ENCODE measurements at places on chromosomes 16 and 17. TPM values are rescaled to one million over a fixed set of nuclear protein-coding genes. Genes with fewer than 3 reads are reported as not detected.

- DNase-seq, result no peak
These were observed 477 bp downstream of the NTAN1 start for GRCh38 chr16:15055141-15056053.

The ODAD4 gene
- total RNA-seq, result 1.4 TPM

The TBC1D3E gene
- total RNA-seq, result 0.26 TPM

DNA sequence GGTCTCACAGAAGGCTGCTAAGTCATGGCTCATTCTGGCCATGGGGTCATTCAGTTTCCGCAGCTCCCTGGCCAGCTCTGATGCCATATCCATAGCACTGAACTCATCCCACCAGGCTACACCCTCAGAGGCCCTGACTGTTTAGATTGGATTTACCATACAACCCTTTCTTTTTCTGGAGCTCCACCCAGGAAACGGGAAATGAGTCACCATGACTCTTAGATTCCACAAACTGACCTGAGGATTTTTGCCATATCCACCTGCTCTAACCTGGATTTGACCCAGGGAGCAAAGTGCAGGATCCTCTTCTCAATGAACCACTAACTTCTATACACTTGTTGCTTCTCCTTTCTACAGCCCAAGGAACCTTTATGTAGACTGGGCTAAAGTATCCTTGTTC, 20.3 kb upstream of the CALB2 start:
- DNase-seq, result no peak

The BIRC5 gene
- 19.7 TPM for total RNA-seq

DNA sequence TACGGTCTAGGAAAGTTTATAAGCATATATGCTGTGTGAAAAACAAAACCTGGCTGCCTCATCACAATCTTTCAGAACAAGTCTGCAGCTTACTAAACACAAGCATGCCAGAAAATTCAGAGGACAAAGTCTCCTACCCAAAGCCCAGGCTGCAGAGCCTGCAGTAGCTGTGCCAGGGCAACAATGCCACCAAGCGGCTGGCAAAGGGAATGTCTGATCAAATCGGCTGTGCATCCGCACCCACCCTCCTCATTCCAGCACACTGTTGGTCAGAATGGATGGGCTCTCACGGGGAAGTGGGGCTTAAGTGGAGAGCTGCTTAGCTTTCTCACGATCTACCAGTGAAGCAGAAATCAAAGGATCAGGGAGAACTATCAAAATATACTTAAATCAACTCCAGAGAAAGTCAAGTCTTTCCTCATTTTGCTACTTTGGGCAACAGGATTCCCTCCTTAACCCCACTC, 73.5 kb downstream of the CYTH1 start:
- DNase-seq, result no peak

DNA sequence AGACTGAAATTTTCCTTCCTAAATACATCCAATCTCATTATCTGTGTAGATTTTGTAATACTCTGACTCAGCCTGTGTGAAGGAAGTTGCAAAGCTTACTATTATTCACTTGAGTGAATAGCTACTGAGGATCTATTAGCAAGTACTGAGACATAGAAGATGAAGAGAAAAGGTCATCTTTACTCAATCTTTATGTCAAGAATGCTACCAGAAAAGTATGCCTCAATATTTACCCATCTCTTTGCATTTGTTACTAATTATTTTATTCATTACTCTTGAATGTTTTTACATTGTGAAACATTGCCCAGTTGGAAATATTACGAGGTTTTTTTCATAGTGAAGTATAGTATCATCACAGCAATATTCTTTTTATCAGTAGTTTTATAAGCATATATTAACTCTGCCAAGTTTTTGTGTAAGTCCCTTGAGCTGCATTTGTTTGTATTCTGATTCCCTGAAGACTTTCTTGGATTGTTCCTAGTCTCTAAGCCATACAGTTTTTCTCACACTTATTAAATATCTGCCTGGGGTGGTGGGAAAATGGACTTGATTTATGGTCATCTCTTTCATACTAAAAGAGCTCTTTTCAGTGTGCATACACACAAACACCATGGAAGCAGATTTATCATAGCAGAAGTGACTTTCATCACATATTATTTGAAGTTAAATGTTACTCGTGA, 110.4 kb downstream of the MRTFB start:
- DNase-seq, result no peak

- no peak for DNase-seq
These were observed 40.0 kb downstream of the FAM20A start for GRCh38 chr17:68560966-68561720.

Measured in urinary bladder (tissue), 4 donors.